Thoracic aorta (tissue), 2 donors: ENCODE measurements at places on chromosomes 7 and 10.

- peak overlapping the region; percentile 78 for H3K27ac ChIP-seq
- H3K4me3 ChIP-seq: peak overlapping the region; percentile 78
- no peaks in the 10 kb centered on the region for H3K27me3 ChIP-seq
- peaks cover 3% of the 10 kb centered on the region for H3K4me1 ChIP-seq
Observed at GRCh38 chr7:154928136-154929005, 74.6 kb downstream of the PAXIP1 start.

DNA sequence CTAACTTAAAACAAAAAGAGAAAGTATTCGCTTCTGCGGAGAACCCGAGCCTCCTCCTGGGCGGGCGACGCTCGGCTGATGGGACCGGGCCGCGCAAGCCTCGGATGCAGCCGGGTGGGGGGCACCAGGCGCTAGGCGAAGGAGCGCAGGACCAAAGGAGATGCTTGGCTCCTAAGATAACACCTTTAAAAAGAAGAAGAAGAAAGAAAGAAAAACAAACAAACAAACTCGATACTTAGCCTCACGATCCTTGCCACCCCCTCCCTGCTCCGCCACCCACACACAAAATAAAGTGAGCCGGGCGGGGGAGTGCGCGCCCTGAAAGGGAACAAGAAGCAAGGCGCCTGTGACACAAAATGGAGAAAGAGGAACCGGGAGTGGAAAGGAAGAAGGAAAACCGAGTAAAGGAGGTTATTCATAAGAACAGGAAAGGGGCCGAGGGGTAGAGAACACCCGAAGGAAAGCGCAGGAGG is 34.0 kb upstream of the EBLN1 start:
- no peaks in the 10 kb centered on the region for H3K36me3 ChIP-seq
- no peaks in the 10 kb centered on the region for H3K4me1 ChIP-seq
- H3K27ac ChIP-seq: peak overlapping the region; percentile 98
- no peak for DNase-seq

GRCh38 chr7:26011039-26011696 is 140.8 kb upstream of the NFE2L3 start:
- no peak overlapping the region for H3K27ac ChIP-seq
- no peaks in the 10 kb centered on the region for H3K27me3 ChIP-seq
- H3K36me3 ChIP-seq: no peaks in the 10 kb centered on the region
- no peak overlapping the region for H3K4me3 ChIP-seq
- H3K4me1 ChIP-seq: no peaks in the 10 kb centered on the region
- DNase-seq: no peak

DNA sequence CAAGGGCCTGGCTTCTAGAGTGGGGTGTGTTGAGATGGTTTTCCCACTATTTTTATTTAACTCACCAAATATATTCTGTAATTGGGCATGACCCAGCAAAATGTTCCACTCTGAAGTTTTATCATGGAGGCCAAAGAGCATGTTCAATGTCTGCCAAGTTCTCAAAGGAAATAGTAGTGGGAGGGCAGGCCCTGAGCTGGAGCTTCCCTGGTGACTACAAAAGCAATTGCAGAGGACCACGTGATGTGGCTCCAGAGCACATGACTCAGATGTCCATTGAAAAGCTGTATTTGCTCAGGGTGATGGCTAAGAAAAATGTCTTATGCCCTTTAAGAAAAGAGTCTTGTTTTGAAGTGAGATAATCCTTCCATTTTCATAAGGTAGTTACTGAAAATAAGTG is 1024.8 kb downstream of the LRMDA start:
- H3K27ac ChIP-seq: peak overlapping the region; percentile 65
- no peaks in the 10 kb centered on the region for H3K36me3 ChIP-seq
- no peak for DNase-seq
- H3K4me3 ChIP-seq: no peak overlapping the region
- no peaks in the 10 kb centered on the region for H3K27me3 ChIP-seq

DNA sequence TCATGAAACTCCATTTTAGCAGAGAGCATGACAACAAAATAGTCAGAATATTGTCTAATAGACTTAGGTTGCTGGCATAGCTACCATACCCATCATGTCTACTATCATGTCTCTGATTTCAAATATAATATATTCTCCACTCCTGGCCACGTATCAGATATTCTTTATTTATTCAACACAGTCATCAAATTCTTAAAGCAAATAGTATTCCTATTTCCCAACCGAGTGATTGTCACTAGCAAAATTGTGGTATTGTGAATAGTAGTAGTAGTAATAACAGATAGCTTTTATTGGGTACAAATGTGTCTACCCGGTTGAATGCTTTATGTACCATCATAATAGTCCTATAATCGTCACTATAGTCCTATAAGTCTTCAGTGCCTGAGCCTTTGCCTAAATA is 918.6 kb downstream of the KCNMA1 start:
- no peaks in the 10 kb centered on the region for H3K27me3 ChIP-seq
- H3K4me3 ChIP-seq: no peak overlapping the region
- peak overlapping the region; percentile 43 for H3K27ac ChIP-seq
- no peaks in the 10 kb centered on the region for H3K36me3 ChIP-seq
- H3K4me1 ChIP-seq: peaks cover 54% of the 10 kb centered on the region
- no peak for DNase-seq
